DMS53 (cell line): ENCODE measurements at places on chromosomes 4 and X.

- peak; percentile 79 for DNase-seq
Measured at GRCh38 chr4:37803348-37803973, 23.0 kb upstream of the PGM2 start.

DNA sequence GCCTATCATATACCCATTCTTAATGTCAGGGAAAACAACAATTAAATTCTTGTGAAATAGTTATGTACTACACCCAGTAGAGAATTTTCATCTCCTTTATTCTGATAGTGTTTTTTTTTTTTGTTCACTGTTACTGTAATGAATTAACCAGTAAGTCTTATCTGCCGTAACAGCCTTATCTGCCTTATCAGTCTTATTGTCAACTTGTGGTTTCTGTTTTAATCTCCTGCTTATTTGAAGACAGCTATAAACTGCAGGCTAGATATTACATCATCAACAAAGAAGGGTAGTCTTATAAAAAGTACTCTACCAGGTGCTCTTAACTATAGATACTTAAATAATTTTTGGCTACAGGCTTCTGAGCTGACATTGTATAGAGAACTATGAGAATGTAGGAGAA lies 79.5 kb downstream of the MAGEB5 start:
- no peak for DNase-seq

GRCh38 chrX:133633162-133633561 lies 217.9 kb upstream of the GPC4 start:
- no peak for DNase-seq

- peak; percentile 19 for DNase-seq
Measured at GRCh38 chrX:71542411-71542810, 9.5 kb downstream of the OGT start.

DNA sequence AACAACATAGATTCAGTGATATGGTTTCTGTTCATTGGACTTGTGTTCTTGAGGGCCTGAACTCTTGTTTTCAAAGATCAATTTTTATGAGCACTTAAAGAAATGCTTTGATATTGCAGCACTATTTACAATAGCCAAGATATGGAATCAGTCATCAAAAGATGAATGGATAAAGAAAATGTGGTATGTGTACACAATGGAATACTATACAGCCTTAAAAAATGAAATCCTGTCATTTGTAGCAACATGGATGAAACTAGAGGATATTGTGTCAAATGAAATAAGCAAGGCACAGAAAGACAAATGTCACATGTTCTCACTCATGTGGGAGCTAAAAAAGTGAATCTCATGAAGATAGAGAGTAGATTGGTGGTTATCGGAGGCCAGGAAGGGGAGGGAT lies 21.9 kb downstream of the RNF128 start:
- no peak for DNase-seq

DNA sequence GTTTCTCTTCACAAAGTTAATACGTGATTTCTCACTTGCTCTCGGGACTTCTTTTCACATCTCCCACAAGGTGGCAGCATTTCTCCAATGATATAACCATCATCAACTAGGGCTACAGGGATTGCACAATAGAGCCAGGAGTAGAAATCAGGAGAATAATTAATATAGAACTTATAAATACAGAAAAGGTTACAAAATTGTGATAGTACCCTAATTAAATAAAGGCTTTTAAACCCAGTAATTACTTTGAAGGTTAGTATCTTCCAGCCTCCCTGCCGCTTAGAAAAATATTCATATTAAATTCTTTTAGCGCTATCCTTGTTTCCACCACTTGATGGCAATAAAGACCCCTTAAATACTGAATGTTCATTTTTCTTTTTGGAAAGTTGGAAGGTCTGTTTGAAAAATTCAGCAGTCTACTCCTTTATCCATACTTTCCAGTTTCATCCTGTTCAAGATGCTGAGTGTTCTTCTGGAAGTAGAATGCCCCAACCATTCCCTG lies 65.8 kb downstream of the RASGEF1B start:
- DNase-seq = peak; percentile 90

DNA sequence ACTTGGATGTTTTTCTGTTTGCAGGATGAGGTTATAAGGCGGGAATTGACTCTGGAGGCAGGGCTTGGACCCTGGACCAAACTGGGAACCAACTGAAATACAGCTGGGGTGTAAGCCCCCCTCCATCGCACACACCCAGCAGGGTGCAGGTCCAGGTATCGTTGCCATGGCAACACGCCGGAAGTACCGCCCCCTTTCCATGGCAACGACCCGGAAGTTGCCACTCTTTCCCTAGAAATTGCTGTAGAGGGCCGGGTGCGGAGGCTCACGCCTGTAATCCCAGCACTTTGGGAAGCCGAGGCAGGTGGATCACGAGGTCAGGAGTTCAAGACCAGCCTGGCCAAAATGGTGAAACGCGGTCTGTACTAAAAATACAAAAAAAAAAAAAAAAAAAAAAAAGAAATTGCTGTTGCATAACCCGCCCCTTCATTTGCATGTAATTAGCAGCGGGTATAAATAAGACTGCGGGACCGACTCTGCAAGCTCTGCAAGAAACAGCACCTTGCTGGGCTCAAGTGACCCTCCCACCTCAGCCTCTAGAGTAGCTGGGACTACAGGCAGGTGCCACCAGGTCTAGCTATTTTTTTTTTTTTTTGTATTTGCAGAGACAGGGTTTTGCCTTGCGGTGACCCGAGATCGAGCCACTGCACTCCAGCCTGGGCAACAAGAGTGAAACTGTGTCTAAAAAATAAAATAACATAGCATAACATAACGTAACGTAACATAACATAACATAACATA lies 139.6 kb downstream of the CRLF2 start:
- peak; percentile 1 for DNase-seq

DNA sequence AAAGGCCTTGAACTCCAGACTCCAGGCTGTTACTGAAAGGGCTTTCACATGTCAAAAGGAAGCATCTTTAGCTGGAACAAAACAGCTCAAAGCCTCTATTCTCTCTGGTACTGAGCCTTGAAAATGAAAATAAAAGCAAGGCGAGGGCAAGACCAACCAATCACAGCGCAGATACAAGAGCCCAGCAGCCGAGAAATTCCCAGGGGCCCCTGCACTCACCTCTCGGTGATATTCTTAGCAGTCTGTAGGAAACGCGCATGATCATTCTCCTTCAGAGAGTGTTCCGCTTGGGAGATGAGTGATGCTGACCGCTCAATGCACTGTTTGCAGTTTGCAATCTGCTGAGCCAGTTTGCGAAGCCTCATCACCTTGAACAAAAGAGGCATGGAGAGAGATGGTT lies 138.1 kb downstream of the MID1 start:
- DNase-seq = no peak

DNA sequence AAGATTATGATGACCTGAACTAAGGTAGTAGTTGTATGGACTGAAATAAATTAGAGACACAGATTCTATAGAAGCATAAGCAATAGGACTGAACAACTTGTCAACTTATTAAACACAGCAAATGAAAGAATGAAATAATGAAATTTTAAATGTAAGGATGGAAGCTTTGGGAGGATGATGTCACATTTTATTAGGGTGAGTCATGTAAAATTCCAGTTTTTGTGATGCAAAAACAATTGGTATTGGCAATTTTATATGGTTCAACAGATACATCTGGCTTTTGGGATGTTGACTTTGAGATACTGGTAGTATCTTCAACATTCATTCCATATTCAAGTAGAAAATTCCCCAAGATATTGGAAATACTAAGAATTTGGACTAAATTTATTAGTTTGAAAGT lies 72.7 kb upstream of the IL15 start:
- no peak for DNase-seq

- no peak for DNase-seq
Measured at GRCh38 chr4:124943145-124943889, 230.8 kb upstream of the ANKRD50 start.

DNA sequence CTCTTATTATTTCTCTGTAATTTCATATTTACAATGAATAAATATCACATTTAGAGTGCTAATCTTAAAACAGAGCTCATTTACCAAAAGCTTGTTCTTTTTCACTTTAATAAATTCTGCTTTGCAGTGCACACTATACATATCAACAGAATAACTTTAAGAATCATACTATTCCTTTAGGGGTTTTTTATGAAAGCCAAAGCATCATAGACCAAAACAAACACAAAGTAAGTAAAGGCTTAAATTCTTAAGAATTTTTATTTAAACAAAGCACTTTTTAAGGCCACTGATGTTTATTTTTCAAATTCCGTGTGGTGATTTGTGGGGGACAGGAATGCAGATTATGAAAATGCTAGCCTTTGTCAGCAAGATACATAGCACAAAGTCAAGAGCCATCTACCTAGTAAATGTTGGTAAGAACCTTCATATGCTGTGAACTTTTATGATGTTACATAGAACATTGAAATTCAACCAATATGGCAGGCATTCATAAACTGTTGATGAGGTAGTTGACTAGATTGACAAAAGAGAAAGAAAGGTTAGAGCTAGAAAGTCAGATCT lies 17.8 kb downstream of the TIGD2 start:
- DNase-seq = no peak

GRCh38 chr4:118921786-118922185 lies 33.1 kb downstream of the SYNPO2 start:
- no peak for DNase-seq

- no peak for DNase-seq
Measured at GRCh38 chr4:108327642-108328382, 159.1 kb upstream of the LEF1 start.

GRCh38 chr4:186765673-186766546 lies 42.3 kb upstream of the FAT1 start:
- no peak for DNase-seq
